ENCODE measurements at places on chromosomes 6 and 20.

DNA sequence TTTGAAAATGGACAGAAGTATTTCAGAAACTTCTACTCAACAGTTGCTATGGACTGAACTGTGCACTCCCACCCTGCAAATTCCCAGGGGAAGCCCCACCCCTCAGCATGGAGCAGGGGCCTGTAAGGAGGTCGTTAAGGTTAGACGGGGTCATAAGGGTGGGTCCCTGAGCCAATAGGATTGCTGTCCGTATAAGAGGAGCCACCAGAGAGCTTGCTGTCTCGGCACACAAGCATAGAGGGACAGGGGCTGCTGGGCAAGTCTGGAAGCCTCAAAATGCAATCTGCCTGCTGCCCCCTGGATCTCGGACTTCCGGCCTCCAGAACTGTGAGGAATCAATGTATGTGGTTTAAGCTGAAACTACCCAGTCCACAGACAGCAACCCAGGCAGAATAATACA lies 37.4 kb upstream of the AFDN start:
- DNase-seq: peak; percentile 38

DNA sequence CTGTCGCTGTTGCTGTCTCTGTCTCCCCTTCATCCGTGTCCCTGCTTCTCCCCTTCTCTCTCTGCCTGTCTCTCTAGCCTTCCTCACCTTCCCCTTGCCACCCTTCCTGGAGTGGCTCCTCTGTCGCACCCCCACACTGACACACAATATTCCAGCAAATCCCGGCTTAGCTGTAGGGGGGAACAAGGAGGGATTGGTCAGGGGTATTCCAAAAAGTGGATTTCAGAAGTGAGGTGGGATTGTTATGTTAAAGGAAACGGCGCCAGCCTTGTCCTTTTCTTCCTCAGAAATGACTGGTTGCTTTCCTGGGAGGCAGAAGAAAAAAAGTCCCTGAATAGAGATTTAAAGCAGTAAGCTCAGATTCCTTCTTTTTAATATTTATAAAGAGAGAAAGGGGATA lies 76.3 kb upstream of the SIRPA start:
- no peak for DNase-seq

GRCh38 chr20:53981752-53982437 lies 88.5 kb downstream of the BCAS1 start:
- no peak for DNase-seq

GRCh38 chr6:151391471-151392413 lies at the start of gene ZBTB2:
TSS of gene ZBTB2 (minus strand) at chr6:151391559. CDS start at chr6:151373637, 17,922 bp downstream.
- DNase-seq: peak; percentile 52

DNA sequence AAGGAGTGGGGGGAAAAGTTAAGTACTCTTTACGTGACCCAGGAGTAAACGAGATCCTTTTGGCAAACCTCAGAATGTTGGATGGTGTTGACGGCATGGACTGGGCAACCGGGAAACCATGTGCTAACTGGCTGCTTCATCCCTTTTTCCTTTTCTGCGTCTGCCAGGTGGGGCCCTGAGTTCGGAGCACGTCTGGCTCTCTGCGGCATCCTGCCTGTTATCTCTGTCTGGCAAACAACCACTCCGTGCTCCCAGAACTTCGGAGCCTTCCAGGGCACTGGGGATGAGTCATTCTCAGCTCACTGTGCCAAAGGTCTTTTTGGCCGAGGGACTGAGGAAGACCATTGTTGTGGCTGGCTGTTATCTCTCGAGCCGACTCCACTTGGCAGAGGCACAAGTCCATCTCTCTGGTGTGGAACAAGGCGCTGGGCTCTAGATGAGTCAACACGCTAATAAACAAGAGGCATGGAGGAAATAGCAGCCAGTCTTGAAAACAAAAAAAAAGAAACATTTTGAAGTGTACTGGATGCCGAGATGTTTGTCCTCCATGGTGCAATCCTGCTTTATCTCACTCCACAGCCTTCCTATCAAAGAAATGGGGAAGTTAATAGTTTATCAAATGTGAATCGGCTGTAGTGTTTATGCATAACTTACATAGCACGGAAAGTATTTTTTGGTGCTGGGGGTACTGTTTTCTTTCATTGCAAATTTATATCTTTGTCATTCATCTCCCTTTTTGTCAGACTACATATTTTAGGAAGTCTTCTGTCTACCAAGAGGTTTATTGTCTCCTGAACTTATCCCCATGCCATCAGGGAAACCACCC lies 64.6 kb upstream of the TXNDC5 start:
- peak; percentile 52 for DNase-seq

GRCh38 chr20:37288091-37288490 lies 1.4 kb upstream of the MANBAL start:
- no peak for DNase-seq

GRCh38 chr6:115945812-115946211 lies 114.9 kb downstream of the FRK start:
- no peak for DNase-seq

DNA sequence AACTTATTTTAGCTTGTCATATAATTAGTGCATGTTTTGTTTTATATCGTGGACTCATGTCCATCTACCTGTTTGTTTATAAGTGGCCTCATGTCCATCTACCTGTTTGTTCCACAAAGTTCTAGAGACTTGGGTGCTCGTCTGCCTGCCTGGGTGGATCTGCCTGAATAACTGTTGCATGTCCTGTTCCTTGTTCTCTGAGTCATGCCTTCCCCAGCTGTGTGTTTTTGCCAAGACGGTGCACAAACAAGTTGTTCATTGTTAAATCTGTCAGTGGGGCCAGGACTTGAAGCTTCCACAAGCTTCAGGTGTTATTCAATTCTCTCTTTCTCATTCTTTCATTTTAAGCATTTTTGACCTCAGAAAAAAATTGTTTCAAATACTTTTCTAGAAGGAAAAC lies 358.0 kb upstream of the CITED2 start:
- no peak for DNase-seq

DNA sequence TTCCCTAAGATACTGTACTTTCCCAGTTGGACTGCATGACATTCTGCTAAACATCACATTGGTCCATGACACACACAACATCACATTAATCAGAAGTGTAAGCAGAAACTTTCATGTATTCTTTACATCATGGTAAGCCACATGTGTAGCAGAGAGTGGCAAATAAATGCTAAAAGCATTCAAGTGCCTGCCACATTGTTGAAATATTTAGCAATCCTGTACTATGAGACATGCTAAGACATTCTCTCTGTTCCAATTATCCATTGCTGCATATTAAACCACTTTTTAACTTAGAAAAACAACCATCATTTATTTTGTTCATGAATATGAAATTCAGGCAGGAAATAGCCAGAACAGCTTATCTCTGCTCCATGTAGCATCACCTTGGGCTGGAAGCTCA lies 207.7 kb upstream of the GJE1 start:
- DNase-seq: no peak

DNA sequence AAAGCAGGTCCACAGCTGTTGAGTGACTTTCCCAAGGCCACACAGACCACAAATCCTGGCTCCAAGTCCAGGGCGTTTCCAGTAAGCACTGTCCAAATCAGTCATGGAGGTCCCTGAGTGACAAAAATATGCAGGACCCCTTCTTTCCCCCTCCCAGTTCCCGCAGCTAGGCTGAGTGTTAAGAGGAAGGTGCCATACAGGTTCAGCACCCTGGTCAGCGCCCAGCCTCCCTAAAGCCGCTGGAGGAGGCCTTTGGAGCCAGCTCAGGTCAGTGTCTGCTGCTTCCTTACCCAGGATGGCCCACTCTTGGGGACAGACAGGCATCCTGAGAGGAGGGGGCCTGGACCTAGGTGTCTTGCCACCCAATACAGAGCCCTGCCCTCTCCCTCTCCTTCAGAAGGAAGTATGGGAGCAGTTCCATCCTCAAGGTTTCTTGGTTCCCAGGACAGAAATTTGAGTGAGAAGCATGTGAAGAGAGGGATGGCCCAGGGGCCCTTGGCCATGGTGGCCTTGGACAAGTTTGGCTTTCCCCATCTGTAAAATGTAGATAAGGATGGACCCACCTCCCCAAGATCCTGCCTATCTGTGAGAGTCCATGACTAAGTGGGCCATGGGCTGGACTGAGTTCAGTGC lies 13.2 kb downstream of the TMEM74B start:
- peak; percentile 34 for DNase-seq

DNA sequence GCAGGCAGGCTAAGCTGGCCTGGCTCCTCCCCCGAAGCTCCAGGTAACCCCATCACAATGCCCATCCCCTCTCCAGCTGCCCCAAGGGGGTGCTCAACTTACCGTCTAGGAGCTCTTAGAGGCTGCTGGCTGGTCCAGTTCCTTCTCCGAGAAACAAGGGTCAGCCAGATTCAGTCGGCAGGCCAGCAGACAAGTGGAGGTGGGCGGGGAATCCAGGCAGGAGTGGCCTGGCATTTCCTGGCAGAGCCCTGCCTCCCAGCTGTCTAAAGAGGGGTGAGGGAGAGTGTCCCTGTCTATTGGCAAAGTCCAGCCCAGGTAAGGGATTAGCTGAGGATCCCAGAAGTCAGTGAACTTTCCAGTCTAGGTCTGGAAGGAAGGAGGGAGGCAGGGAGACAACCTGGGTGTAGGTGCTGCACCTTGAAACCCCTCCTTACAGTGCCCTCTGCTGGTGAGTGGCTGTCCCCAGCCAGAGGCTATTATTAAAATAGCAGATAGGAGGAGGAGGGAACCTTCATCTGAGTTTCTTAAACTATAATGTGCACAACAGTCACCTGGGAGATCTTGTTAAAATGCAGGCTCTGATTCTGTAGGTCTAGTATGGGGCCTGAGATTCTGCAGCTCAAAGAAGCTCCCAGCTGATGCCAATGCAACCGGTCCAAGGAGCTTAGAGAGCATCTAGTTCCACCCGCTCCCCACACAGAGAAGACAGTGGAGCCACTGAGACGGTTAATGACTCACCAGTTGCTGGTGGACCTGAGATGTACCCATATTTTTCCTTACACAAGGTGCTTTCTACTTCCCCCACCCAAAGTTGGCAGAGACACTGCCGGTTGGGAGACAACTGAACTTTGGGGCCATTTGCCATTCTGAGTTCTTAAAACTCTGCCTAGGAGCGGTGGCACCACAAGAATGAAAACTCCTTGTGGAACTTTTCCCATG lies at the start of gene UNC5CL:
TSS of gene UNC5CL (minus strand) at position 162 of the 939 bp plus-strand sequence. CDS start 4,147 bp downstream, outside the sequence.
- DNase-seq: peak; percentile 46

- DNase-seq: no peak
Measured at GRCh38 chr6:1654054-1654453, 44.3 kb downstream of the FOXC1 start.

DNA sequence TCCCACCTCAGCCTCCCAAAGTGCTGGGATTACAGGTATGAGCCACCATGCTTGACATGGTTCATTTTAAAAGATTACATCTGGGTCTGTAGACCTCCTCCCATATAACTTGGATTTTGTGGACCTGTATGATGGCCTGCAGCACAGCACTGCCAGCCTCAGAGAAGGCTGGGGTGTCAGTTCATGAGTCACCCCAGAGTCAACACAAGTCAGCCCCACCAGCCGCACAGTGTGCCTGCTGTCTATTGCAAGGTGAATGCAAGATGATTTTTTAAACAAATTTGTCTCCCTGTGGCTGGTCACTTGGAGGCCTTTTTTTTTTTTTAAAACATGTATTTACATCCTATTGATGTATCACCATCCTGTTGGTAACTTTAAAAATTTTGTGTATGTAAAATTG lies 76.7 kb downstream of the RREB1 start:
- no peak for DNase-seq

- DNase-seq: no peak
Measured at GRCh38 chr20:16419138-16419715, 154.0 kb downstream of the KIF16B start.

DNA sequence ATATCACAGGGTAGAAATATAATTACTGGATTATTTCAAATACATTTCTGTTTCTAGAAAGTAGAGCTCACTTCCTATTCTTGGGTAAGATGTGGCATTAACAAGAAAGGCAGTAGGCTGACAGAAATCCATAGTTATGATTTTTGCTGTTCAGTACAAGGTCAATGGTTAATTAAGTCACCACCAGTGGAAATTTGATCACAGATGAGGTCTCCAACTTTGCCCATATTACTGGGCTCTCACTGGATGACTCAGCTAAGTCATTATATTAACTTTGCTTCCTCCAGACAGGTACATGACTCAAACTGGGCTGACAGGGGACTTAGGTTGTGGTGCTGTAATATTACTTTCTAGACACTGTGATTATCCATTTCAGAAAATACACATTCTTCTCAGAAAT lies 212.4 kb downstream of the GRIK2 start:
- DNase-seq: no peak

GRCh38 chr20:40497899-40498691 lies 190.9 kb downstream of the MAFB start:
- DNase-seq: no peak

GRCh38 chr20:45221076-45221475 lies at the start of gene SEMG2:
TSS of gene SEMG2 (plus strand) at chr20:45221373. CDS start at chr20:45221390, 17 bp downstream.
- no peak for DNase-seq

DNA sequence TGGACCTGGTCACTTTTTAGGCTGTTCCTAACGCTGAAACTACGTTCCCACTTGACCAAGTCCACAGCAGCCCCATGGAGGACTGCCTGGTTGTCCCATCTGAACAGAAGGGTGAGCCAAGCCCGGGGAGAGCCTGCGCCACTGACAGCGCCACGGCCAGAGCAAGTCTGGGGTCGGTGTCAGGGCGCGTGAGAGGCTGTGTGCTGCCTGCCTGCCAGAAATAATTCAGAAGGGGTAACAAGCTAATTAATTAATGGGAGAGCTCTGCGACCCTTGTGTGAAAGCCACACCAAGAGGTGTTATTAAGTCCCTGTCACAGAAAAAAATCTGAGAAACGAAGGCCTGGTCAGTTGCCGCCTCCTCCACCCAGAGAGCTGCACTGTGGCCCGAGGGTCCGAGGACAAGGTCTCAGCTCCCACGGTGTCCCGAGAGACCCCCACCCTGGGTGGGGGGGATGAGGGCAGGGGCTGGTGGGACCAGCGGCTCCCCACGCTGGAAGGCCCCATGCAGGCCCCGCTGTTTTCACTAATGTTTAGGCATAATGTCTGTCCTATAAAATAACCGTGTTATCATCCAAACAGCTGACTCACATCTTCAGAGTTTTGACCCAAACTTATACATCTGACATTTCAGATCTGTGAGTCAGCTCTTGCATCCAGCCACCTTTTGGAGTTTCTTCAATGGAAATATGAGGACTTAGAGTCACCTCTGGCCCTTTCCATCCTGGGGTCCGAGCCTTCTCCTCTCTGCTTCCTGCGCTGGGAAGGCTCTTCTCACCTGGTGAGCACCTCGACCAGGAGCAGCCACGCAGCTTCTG lies 58.5 kb downstream of the DLL1 start:
- no peak for DNase-seq

DNA sequence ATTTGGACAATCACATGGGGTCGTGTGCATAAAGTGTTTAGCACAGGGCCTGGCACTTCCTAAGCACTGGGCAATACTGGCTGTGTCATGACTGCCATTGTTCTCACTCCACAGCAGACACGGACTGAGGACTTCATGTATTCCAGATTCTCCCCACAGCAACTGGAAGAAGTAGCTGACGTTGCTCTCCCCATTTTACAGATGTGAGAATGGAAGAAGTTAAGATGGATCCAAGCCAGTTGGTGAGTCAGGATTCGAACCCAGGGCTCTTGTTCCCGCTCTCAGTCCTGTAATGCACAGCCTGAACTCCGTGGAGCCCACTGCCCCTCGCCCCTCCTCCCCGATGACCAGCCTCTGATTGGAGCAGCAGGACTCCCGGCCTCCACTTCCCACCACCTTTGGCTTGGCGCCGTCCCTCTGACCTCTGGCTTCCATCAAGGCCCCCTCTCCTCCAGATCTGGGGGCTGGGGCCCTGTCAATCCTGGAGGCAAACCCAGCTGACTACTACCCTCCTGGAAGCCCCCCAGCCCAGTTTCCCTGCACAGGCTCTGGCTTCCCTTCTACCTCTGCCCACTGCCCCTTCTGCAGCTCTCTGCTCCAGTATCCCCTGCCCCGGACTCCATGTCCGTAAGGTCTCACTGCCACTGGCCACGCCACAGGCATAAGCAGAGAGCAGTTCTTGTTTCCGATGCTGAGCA lies 12.7 kb downstream of the NOL4L start:
- no peak for DNase-seq

GRCh38 chr6:155595284-155595683 lies 139.6 kb upstream of the NOX3 start:
- DNase-seq: no peak
